Astrocyte of the spinal cord (primary cell): ENCODE measurements at places on chromosomes 1 and 21.
A peak's percentile ranks its signal among the peaks of the same experiment; 100 is the strongest.

GRCh38 chr1:160406131-160406968, 6.0 kb downstream of the VANGL2 start:
- DNase-seq, result no peak

DNA sequence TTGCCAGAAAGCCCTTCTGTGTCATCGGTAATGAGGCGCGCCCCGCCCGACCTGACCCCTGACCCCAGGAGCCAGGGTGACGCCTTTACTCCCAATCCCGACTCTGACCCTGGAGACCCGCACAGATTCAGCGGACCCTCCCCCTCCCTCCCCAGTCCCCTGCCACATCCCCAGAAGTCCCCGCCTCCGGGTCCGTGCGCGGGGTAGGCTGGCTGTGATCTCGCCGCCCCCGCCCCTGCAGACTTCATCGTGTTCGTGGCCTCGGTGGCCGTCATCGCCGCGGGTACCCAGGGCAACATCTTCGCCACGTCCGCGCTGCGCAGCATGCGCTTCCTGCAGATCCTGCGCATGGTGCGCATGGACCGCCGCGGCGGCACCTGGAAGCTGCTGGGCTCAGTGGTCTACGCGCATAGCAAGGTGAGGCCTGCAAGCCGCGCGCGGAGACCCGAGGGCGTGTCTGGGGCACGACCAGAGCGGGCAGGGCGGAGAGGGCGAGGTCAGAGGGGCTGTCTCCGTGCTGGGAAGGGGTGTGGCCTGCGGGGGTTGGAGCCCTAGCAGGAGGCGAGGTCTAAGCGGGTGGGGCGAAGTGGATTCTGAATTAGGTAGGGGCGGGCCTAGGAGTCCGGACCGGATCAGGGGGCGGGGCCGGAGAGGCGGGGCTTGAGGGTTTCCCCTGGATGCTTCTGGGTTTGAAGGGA, 34.8 kb downstream of the KCNQ4 start:
- no peak for DNase-seq

DNA sequence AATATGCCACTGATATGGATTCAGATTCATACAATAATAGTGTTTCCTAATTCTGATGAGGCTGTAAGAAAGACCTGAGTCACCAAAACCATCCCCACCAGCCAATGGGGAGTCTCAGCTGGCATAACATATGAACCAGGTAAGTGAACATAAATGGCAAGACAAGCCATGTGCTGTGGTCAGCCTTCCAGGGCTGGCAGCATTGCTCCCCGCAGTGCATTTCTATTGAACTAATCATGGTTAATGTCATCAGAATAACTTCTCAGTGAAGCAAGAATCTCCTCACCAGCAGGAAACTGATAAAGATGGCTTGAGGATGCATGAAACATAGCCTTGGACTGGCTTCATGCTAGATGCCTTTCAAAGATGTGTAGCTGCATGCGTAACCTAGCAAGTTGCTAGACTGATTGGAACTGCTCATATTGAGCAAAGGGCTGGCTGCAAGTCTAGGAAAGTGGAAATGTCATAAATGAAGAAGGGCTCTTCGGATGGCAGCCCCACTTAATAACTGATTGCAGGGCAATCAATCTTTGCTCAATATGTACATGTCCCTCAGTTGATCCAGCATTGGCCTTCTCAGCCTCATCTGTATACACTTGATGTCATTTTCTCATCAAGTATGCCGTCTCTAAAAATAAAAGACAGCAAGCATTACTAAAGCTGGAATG, 88.0 kb downstream of the NTNG1 start:
- DNase-seq, result peak; percentile 22

DNA sequence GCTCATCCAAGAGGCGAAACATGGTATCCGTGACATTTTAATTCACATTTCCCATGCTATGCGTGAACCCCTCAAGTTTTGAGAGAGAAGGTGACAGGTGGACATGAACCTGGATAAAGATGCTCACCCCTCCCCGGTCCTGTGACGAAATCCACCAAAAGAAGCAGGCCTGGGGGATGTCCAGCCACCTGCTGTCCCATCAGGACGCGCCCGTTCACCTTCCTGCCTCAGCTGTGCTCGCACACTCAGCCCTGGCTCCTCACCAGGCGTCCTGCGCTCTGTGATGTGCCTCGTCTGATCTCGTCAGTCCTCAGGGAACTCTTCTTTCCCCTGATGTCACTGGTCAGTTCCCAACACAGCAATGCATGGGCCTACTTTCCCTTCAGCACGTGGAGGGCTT, 10.3 kb downstream of the FHAD1 start:
- DNase-seq, result no peak

DNA sequence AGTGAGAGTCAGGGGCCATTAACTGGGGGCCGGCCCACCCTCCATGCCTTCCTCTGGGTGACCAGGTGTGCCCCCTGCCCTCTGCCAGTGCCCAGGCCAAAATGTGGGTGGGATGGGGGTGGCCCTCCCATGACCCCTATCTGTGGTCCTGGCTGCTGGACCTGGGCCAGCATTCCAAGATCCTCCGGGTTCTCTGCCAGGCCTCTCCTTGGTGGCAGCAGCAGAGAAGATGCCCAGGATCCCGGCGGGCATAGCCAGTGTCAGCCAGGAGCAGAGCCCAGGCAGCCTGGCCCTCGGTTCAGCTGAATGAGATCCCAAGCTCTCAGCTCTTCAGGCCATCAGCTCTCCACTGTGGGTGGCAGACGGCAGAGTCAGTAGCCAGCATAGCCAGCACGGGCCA, 31.3 kb upstream of the ACTRT2 start:
- DNase-seq, result no peak

GRCh38 chr1:147515045-147515869, 26.0 kb upstream of the BCL9 start:
- peak; percentile 58 for DNase-seq

- no peak for DNase-seq
These were observed 69.7 kb downstream of the CYYR1 start for GRCh38 chr21:26503414-26503813.

DNA sequence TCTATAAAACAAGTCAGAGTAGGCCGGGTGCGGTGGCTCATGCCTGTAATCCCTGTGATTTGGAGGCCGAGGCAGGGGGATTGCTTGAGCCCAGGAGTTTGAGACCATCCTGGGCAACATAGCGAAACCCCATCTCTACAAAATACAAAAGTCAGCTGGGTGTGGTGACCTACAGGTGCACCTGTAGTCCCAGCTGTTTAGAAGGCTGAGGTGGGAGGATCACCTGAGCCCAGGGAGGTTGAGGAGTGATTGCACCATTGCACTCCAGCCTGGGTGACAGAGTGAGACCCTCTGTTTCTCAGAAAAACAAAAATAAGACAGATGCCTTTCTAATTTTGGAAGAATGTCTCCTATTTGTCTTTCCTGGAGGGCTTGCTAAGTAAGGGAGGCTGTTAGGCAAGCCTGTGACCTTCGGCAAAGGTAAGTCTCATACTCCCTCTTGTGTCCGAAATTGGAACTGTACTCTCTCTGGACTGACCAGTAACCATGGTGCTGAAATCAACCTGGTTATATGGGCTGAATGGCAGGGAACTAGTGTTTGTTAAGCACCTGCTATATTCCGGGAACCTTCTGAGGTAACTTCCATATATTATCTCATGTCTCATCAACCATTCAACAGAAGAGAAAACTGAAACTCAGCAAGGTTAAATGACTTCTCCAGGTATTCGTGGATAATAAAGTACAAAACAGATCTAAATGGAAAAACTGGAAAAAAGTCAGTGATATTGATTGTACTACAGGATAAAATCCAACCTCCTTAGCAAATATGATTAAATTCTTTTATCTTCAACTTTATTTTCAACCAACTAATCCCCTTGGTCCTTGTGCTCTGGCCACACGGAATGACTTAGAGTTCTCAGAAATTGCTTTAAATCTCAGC, 11.8 kb upstream of the RAB3B start:
- DNase-seq, result peak; percentile 87

DNA sequence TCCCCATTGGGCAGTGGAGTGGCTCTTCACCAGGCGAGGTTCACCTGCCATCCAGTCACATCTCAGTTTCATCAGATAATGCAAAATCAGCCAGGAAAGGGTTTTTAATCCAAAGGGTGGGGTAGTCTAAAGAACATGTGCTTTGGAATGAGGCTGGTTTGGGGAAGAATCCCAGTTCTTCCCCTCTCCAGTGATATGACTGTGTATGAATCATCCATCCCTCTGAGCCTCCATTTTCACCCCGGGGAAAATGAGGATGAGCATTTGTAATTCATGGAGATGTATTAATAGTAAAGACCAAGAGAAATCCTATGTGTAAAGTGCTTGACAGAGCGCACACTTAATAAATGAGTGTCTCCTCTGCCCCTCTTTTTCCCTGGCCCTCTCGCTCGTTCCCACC, 215.1 kb upstream of the FGGY start:
- DNase-seq, result no peak

GRCh38 chr1:198350456-198350855, 190.0 kb downstream of the ATP6V1G3 start:
- no peak for DNase-seq
